AG09309 (cell line): ENCODE measurements at places on chromosomes 5 and 9.

DNA sequence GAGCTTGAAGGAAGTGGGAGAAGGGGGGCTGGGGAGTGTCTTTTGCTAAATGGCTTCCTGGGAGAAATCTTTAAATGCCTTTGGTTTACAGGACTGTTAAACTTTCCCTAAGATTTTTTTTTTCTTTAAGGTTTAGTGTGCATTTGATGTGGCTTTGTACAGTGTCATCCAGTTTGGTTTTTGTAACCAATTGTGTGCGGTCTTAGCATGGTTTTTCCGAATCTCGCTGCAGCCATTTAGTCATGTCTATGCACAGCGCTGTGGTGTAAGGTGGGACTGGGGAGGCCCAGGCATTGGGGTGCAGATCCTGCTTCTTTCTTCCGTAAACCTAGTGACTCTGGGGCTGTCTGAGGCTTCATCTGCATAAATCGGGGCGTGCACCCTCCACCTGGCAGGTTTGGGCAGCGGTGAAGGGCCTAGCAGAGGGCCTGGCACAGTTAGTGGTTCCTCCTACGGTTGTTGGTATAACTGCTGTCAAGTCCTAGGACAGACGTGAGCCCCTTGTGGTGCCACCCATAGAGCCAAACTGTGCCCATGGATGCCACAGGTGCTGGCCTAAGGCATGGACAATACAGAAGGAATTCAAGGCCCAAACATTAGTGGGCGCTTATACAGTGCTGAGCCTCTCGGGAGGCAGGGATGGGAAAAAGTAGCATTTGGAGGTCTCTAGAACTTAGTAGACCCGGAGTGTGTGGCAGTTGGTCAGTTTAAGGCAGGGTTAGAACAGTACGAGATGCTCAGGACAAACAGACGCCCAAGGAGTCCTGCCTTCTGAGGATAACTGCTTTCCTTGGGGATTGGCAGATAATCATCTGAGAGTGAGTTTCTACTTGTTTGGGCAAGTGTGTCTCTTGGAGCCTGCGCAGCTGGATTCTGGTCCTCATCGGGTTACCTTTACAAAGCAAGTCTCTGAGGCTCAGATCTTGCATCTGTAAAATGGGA is 1.5 kb downstream of the PRRC2B start:
- DNase-seq, result no peak

DNA sequence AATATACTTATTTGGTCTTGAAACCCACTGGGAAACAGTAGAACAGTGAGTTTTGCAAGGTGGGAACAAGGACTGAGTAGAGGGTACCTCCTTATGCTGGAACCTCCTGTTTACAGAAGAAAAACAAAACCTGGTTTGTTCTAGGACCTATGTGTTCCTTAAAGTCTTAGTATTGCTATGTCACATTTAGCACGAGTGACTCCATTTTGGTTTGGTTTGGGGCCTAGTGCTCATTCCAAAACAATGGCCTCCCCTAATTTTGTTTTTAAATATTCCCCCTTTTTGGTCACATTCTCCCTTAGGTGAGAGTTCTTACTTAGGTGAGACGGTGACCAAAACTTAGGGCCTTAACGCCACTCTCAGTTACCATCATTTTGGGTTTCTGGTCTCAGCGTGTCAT is 6.2 kb upstream of the NANS start:
- no peak for DNase-seq

GRCh38 chr9:91077624-91078368 is 276.2 kb downstream of the SYK start:
- DNase-seq, result peak; percentile 44

DNA sequence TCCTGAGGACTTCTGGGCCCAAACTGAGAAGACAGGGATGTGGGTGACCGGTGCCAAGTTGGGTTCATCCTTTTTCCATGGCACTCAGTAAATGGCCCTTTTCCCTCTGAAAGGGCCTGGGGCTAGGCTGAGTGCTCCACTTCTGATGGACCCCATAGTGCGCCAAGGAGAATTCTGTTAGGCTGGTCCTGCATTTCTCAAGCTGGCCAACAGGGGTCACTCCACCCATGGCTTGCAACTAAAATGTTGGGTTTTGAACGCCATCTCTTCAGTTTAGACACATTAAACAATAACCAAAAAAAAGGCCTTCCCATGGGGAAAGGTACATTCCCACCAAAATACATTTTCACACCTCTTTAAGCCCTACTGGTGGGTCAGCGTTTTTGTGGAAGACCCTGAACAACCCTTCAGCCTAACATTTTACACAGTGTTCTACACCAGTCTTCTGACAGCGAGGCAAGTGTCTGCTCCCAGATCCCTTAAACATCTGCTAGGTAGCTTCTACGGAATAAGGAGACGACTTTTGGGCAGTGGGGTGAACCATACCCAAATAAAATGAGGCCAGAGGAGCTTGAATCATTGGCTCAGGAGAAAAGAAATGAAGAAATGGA is 27.3 kb downstream of the CNTFR start:
- DNase-seq, result no peak

DNA sequence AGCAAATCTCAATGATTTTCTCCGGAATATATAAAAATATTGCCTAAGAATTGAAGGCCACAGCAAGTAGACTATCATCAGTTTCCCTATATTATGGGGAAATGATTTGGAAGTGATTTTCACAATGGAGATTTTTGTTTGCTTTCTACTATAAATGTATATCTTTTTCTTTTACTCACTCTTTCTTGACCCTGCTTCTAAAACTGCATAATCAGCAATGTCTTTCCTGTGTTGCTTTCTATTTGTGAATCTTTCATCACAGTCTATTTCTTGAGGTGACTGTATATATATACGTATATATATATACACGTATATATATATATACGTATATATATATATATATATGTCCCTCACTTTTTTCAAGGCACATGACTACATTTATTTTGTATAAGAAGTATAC is 622.6 kb downstream of the DTWD2 start:
- DNase-seq, result no peak

DNA sequence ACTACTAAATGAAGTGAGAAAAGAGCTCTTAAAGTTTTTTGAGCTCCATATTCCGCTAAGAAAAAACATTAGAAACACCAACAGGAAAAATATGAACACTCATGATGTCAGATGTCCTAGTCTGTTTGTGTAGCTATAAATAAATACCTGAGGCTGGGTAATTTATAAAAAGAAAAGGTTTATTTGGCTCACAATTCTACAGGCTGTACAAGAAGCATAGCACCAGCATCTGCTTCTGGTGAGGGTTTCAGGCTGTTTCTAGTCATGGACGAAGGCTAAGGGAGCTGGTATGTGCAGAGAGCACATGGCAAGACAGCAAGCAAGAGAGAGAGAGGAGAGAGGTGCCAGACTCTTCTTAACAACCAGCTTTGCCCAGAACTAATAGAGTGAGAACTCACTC is 186.2 kb downstream of the PLK2 start:
- no peak for DNase-seq

GRCh38 chr5:120092649-120093048 is 371.5 kb upstream of the PRR16 start:
- no peak for DNase-seq

- no peak for DNase-seq
These were observed at the start of gene LIX1 for GRCh38 chr5:97142521-97143254. TSS of gene LIX1 (minus strand) at chr5:97142611. CDS start at chr5:97142576, 35 bp downstream.

GRCh38 chr5:134920848-134921575 is 16.1 kb downstream of the PCBD2 start:
- no peak for DNase-seq

DNA sequence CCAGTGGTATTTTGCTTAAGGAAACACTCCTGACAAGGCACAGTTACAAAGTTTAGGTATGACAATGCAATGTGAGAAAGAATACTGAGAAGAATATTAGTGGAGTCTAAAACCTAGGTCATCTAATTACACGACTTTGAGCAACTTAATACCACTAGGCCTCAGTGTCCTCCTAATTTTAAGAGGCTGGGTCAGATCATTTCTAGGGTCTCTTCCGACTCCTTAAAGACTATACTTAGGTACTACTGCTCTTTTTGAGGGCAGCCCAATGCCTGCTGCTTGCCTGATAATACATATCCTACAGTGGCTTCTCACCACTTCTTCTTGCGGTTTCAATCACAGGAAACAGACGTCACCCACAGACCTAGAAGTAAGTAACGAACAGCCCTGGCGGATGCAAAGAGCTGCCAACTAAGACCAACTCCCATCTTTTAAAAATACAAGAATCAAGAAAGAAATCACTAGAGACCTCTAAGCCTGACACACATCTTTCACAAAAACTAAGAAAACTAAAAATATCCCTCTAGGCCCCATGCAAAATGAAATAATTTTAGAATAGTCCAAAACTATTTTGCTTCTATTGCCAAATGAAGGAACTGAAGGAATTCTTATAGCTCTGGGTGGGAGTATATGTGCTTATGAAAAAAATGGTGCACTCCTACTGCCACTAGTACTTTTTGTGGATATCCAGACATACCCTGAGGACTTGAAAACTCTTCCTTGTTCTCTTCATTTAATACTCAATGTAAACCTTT is 13.1 kb downstream of the DIAPH1 start:
- no peak for DNase-seq

DNA sequence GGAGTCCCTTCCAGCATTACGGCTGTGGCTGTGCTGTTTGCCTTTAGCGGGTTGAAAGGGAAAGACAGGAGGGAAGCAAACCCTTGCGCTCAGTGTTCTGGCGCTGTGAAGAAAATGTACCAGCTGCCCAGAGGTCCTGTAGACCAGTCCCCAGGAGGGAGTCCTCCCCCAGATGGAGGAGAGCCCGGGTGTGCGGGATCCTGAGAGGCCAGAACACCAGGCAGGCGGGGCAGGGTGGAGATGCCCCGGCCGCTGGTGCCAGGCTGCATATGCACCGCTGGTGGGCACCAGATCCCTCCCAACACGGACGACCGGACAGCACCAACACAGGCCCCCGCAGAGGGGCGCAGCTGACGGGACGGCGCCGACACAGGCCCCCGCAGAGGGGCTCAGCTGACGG is 37.2 kb upstream of the SLC9A3 start:
- DNase-seq, result no peak

- DNase-seq, result no peak
These were observed 159.2 kb upstream of the ALDH1B1 start for GRCh38 chr9:38233343-38233742.

GRCh38 chr9:76827296-76828080 is 63.2 kb downstream of the PCA3 start:
- no peak for DNase-seq

DNA sequence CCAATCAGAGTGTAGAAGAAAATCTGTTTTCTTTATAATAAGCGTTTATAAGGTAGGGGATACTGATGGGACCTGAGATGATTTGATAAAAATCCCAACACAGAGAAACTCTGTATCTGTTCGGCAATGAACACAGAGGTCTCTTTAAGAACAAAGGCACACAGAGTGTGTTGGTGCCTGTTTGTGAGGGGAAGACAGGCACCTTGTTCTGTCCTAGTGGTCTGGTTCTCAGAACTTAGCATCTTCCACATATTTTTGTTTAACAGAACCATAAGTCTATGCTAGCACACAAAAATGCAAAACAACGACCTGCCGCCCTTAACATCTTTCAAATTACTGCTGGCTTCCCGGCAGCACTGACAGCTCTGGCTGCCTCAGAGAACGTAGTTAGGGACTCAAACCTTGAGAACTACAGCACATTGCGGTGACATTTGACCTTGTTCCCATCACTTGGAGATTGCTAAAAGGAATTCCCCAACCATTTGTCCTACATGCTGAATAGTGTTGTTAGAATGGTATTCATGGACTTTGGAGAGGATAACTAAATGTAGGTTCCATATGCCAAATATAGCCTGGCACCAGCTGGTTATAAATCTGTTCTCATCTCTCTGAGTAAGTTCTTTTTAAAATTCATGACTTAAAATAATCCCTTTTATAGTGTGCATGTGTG is 871.7 kb upstream of the TYRP1 start:
- DNase-seq, result no peak

GRCh38 chr9:98488571-98489312 is 220.0 kb downstream of the GABBR2 start:
- peak; percentile 96 for DNase-seq

GRCh38 chr5:109701792-109702191 is 12.1 kb downstream of the MAN2A1 start:
- no peak for DNase-seq

DNA sequence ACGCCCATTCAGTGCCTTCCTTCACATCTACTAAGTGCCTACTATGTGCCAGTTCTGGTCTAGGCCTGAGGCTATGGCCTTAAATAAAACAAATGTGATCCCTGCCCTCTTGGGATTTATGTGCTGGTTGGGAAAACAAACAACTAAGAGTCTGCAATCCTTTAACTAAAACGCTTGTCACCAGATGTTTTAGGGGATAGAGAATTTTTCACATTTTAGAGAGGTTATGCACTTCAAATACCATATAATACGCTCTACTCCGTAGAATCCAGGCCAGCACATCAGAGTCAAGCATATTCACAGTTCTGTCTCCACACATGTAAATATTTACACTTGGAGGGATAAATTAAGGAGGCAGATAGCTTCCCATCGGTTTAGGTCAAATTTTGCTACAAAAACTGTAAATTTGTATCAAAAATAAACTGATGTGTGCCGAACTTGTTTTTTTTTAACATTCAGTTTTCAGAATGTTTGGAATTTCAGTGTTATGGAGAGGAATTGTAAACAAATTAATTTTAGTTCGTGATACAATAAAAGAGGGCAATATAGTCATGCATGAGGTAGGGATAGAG is 22.0 kb upstream of the ADRA1B start:
- no peak for DNase-seq

DNA sequence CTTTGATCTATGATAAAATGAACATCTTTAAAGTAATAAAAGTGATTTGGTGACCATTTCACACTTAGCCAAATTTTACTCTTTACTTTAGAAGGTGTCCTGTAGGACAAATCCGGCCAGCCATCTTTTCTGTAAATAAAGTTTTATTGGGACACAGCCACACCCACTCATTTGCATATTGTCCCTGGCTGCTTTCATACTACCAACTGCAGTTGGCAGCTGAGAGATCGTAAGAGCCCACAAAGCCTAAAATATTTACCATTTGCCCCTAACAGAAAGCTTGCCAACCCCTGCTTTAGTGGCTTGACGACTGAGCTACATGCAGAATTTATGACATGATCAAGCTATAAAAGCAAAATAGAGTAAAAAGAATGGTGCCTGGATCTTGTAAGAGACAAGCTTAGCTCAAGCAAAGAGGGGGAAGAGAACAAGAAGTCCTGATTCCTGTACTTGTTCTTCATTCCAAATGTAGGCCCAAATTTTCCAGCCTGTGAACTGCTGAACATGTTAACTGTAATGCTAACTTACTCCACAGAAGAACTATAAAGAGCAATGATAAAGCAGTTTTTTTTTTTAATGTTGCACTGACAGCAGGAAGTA is 7.4 kb upstream of the FBXO10 start:
- DNase-seq, result no peak

DNA sequence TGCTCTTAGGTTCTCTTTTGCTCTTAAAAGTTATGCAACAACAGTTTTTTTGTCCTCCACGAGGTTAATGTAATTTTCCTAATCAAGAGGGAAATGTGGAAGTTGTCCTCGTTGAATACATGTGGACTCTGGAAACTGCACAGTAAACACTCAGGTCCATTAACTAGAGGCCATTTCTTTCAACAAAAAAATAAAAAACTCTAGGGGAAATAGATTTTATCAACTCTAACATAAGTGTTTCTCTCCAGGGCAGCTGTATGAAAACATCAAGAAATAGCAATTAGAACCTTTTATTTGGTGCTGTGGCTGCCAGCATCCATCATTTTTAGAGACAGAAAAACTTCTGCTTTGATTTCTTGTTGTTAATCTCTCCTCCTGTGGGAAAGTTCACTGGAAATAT is 288.6 kb downstream of the ICE1 start:
- DNase-seq, result no peak
